Mesothelial cell of epicardium (in vitro differentiated cells): ENCODE measurements at places on chromosomes 2 and 18.

GRCh38 chr18:12656938-12657683 is 796 bp downstream of the SPIRE1 start:
- peak; percentile 66 for DNase-seq

- DNase-seq = no peak
These were observed 17.8 kb downstream of the PDCL3 start for GRCh38 chr2:100580367-100581276.

- DNase-seq = no peak
These were observed 46.7 kb upstream of the KCNF1 start for GRCh38 chr2:10864861-10865636.

DNA sequence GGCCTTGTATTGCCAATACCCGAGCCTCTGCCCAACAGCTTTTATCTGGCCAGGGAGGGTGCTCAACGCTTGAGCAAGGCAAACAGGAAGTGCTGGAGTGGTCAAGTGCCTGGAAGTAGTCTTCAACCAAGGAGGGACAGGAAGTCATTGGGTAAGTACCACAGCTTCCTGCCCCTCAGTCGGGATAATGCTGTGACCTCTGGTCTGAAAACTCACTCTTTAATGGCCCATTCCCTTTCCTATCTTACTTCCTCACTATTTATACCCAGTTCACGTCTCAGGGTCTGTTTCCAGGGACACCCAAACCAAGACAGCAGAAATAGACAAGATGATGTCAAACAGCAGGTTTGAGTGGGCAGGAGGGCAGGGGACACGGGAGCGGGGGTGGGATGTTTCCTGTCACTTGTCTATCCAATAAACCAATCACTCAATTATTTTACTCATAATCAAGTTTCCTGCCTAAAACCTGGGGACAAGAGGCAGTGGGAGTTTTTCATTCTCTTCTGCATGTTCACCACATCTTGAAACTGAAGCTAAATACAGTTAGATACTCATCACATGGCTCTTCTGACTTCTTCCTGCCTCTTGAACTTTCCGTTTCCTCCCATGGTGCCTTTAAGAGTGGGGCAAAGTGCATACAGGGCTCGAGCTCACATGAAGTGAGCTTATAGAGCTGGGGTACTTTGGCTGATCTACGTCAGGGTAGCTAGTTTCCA is 68.9 kb upstream of the CAB39 start:
- no peak for DNase-seq
